ENCODE measurements at places on chromosomes 7 and 10.

- no peak for DNase-seq
These were observed 269.8 kb downstream of the SKAP2 start for GRCh38 chr7:26594553-26594952.

GRCh38 chr7:19957664-19958063 lies 184.2 kb upstream of the TMEM196 start:
- no peak for DNase-seq

- DNase-seq, result no peak
These were observed 57.8 kb downstream of the COL26A1 start for GRCh38 chr7:101420436-101420835.

GRCh38 chr10:67277402-67277801 lies 351.6 kb downstream of the LRRTM3 start:
- DNase-seq, result no peak

DNA sequence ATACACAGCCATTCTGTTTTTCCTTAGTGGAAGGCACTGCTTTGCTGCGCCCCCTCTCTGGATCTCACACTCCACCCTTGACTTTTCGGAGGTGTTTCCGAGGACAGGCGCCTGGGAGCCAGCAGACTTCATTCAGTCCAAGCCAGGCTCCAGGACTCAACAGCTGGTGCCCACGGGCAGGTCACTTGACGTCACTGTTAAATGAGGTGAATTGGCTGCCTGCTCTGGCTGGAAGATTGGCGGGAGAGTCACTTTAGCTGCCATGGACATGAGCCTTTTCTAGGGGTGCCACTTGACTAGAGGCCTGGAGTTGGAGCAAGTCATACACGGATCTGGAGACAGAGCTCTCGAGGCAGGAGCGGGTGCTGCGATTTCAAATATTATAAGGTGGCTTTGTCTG lies 3.2 kb downstream of the HTRA1 start:
- DNase-seq, result no peak

DNA sequence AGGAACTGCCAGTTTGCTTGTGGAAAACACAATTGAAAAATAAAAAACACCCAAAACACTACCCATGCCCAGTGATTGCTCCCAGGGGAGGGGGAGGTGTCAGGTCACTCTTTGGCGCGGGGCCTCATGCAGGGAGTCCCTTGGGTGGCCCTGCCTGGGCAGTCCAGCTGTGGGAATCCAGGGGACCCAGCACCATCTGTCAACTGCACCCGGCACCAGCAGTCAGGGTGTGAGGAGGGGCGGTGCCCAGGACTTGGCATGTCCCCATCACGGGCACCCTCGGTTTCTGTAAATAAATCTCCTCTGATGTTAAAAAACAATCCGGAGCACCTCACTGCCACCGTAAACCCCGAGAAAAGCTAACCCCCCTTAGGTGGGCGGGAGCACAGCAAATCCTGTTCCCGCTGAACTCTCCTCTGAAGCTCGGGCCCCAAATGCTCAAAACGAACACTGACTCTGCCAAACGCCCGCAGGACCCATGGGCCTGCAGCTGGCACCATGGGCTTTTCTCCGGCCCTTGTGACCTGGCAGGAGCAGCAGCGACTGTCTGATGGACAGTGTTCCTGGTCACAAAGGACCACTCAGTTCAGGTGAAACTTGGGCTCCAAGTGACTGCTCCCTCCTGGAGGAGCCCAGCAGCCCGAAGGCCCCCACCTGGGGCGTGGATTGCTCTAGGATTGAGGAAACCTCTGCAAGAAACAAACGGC lies 18.5 kb upstream of the EN2 start:
- DNase-seq, result no peak

DNA sequence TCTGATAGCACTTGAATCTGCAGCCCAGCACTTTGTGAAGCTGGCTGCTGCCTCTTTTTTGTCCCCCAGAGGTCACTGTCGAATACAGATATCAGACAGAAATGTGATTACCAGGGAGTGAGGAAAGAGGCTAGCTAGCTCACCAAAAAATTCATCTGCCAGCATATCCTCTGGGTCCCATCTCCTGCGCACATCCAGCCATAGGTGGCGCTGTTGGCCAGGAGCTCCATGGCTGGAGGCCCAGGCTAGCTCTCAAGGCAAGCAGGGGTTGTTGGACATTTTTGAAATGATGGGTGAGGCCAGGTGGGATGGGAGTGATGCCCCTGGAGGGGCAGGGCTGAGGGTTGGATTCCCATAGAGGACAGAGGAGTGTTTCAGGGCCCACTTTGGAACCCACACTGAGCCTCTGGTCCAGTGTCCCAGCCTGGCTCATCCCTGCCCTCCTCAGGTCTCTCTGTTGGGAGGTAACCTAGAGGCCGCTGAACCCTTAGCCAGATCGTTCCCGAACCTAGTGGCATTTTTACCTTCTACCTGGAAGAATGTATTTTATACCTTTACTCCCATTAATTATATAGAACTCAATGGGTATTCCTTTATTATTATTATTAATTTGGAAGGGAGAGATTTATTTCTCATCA lies 14.8 kb downstream of the DPCD start:
- DNase-seq, result peak; percentile 56

DNA sequence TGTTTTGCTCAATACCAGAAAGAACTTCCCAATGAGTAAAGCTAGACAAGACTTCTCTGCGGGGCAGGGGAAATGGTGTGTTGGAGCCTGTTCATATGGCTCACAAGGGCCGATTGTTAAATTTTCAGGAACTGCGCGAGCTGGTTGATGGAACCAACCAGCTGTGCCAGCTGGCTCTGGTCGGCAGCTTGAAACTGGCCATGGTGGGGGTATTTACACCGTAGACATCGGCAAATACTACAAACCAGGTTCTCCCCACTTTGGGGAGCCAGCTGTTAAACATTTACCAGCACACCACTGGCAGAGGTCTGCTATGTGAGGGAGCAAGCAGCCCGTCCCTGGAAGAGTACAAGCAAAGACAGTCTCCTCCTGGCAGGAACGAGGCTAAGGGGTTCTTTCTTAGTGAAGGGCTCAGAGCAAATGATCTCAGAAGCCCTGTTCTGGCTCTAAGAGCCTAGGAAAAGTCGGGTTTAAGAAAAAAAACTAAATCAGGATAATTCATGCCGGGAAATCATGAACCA lies 8.8 kb upstream of the ZMIZ1 start:
- DNase-seq, result peak; percentile 51

GRCh38 chr10:129959544-129960480 lies 4.3 kb downstream of the EBF3 start:
- DNase-seq, result peak; percentile 56

DNA sequence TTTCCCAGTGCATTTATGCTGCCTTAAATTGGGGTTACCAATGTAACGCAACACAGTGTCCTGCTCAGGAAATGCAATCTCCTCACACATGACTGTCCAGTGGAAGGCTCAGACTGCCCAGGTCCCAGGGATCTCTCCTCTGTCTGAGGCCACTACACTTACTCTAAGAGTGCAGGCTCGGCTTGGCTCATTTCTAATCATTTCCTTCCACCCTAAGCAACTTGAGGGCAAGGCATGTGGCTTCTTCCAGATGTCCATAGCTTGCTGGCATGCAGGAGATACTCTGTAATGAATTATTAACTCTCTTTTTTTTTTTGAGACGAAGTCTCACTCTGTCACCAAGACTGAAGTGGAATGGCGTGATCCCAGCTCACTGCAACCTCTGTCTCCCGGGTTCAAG lies 23.7 kb downstream of the PLAC9 start:
- no peak for DNase-seq

GRCh38 chr7:36408589-36408988 lies 18.9 kb downstream of the ANLN start:
- DNase-seq, result no peak

DNA sequence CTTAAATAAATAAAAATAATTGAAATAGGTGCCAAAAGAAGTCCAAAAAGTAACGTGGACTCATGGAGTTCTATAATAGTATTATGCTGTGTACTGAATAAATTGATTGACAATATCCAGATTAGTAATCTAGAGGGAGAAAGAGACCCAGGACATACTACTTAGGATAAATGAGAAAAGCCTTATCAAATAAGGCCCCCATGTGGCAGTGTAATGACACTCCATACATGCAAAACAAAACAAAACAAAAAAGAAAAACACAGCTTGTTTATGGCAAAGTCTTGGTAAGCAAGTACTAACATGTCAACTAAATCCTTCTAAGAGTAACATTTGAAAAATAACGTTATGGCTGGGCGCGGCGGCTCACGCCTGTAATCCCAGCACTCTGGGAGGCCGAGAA lies 3.6 kb upstream of the RUNDC3B start:
- no peak for DNase-seq

- DNase-seq, result no peak
These were observed 68.8 kb downstream of the KIAA1217 start for GRCh38 chr10:24277771-24278170.

GRCh38 chr10:107554333-107554732 lies 389.8 kb upstream of the SORCS1 start:
- no peak for DNase-seq

GRCh38 chr10:23230582-23230981 lies 38.5 kb downstream of the PTF1A start:
- DNase-seq, result no peak

DNA sequence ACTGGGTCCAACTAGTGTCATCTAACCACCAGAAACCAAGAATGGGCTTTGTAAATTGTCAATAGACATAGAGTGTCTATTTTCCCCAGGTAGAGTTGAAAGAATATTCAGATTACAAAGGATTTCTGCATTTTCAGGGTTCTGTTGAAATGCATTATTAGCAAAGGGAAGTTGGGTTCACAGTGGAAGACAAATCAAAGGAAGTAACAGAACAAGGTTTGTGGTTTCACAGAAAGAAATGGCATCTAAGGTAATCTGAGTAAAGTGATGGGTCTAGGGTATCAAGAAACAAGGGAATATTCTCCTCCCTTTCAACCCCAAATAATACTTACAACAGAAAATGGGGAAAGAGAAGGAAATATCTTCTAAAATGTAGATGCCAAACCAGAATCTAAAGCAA lies 25.8 kb downstream of the CEP41 start:
- no peak for DNase-seq

DNA sequence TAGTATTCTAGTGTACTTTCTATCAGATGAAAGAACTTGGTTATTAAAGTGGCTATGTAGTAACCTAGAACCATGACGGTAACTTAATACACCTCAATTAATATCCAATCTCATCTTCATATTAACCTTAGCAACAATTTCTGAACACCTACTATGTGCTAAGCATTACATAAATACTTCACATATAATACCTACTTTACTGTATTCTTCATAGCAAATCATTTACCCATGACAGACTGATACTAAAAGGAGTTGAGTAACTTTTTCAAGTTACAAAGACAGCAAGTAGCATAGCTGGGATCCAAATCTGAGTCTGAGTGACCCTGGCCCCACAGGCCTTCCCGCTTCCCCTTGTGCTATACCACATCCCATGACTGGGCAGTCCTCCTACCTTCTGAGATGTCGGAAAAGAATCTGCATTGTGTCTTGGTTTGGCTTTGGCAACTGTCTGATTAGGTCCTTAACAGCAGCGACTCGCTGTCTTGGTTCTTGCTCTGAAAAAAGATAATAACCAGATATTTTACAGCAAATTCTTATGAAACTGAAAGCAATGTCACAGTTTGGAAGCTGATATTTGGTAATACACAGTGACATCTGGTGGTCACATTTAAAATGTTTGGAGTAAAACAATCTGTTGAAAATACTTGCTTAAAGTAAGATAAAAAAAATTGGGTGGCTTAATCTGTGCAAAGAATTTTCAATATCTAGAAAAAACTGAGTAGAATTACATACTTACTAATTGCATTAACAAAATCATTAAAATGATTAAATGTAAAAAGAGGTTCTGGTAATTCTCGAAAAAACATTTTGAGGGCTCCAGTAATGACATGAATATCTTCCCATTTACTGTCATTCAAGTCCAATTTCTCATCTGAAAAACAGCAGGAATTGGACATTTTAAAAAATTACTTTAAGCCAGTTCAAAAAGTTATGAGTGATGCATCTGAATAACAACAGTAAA lies 120.1 kb downstream of the ARHGAP12 start:
- DNase-seq, result peak; percentile 45

DNA sequence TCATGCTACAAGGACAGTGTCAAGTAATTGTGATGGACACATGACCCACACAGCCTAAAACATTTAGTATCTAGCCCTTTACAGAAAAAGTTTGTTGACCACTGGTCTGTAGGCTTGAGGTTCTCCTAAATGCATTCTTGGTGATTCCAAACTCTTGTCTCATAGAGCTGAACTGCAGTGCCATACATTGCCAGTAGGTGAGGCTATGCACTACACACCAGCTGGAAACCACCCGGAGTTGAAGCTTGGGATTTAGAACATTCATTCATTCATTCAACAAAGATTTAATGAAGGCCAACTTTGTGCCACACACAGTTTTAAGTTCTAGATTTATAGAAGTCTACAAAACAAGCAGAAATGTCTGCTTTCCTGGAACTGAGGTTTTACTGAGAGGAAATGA lies 77.3 kb upstream of the TCF7L2 start:
- no peak for DNase-seq

DNA sequence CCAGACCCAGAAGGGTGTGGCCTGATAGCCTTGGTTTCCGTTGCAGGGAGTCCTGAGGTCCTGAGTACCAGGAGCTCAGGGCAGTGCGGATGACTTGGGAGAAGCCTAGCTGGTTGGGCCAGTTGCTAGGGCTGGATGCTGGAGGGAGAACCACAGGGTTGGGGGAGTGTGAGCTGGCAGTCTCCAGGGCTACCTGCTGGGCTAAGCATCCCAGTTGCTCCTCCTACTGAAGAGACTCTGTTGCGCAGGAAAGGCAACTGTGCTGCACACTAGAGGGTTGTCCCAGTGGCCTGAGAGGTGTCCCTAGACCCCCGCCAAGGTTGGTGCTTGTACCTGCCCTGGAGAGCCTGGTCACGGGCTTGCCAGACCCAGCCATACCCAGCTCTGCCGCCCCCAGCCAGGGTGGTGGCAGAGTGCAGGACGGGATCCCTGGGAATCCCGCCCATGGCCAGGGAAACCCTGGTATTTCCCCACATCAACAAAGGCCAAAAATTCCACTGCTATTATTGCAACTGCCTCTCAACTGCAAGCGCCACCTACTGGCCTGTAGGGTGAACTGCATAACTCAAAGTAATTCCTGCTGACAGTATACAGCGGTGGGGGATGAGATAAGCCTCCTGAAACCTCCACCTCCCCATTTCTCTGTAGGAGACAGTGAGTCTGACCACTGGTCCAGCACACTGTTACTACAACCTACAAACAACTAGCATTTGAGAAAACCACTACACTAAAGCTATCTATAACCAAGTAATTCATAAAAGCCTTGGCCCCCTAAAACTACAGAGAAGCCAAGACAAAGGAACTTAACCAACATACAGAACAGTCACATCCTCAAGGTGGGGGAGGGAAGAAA lies 67.6 kb upstream of the DDC start:
- DNase-seq, result no peak

GRCh38 chr10:73756183-73756582 lies 12.0 kb downstream of the SEC24C start:
- DNase-seq, result no peak
